ENCODE measurements at places on chromosomes 1 and 21.

DNA sequence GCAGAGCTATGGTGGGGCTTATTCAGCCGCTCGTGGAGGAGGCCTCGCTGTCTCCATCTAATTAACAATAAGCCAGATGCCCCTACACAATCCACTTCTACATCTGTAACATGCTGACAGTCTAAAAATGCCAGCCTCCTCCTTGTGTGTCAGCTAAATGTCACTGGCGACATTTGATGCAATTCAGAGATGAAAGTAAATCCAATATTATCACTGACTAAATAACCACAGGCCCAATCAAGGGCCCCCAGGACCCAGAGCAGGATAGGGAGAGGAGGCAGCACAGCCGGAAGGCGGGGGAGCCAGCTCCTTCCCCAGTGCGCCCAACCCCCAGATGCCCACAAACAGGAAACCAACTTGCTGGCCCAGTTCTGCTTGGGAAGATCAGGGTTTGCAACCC lies 76.6 kb downstream of the DMRTA2 start:
- DNase-seq: no peak

DNA sequence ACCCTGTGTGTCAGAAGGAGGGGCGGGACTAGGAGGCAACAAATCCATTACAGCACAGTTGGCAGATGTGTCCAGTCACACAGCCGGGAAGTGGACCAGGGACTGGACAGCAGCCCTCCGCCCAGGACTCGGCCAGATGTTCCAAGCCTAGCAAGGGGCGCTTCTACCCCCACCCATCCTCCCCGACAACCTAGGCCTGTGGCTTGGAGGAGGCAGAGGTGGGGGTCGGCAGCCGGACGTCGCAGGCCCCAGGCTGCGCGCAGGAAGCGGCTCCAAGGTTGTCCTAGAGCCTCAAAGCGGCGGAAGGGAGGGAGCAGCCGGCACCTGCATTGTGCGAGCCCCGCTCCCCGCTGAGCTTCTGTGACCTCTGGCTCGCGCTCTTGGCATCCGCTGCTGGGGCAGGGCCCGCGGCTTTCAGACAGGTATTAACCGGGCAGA lies 20.6 kb upstream of the MYCL start:
- DNase-seq: no peak

- no peak for DNase-seq
These were observed 46.4 kb downstream of the NUAK2 start for GRCh38 chr1:205275133-205275532.

GRCh38 chr21:46196733-46197132 lies 12.5 kb upstream of the SPATC1L start:
- DNase-seq: no peak

DNA sequence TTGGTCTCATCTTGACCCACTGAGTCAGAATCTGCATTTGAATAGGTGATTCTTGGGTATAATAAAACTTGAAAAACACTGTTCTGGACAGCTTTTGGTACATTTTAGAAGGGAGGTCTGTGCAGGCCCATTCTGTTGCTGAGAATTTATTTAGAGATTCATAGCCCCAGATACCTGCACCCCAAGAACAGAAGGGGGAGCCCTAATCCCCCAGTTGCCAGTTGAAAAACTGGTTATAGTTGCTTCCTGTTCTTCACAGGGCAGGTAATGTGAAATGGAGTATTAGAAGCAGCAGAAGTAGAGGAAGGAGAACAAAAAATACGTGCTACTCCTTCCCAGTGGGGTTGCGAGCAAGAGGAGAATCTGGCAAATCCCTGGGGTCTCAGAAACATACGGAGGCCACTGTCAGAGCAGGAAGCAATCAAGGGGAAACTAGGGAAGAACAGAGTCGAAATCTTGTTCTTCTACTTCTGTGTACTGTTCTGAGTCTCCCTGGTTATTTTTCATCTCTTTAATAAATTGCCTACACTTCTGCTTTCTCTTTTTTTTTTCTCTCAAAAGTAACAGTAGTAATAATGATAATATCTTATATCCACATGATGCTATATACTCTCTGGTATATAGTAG lies 4.6 kb upstream of the CLCA2 start:
- DNase-seq: no peak

DNA sequence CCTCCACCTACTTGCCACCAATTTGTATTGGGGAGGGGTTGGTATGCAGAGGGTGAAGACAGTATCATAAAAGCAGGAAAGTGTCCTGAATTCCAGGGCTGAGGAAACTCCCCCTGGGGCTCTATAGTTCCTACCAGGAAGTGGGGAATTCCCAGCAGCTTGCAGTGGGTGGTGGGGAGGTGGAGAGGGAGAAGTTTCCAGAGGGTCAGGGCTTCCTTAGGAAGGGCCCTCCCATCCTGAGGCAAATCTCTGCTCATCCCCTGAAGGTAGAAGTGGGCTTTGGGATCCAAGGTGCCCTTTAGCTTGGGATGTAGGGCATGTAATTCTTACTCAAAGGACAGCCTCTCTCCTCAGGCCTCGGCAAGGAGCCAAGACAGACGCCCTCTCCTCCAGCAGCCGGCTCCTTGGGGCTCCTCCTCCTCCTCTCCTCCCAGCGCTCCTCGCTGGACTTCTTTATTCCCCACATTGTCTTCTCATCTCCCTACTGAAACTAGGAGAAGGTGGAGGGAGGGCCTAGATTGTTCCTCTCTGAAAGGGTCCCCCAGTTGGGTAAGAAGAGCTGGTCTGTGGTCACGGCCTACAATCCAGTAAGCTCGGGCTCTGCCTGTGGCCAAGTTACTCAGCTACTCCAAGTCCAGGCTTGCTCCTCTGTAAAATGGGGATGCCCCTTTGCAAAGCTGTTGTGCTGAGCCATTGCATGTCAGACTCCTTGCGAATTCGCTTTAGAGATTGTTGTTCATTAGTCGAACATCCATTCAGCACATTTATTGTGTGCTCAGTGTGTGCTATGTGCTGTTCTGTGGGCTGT lies 17.9 kb upstream of the CSF1 start:
- DNase-seq: no peak

GRCh38 chr1:227895828-227896685 lies 51.7 kb downstream of the WNT9A start:
- no peak for DNase-seq

GRCh38 chr1:164780111-164780812 lies 221.3 kb downstream of the PBX1 start:
- DNase-seq: no peak

DNA sequence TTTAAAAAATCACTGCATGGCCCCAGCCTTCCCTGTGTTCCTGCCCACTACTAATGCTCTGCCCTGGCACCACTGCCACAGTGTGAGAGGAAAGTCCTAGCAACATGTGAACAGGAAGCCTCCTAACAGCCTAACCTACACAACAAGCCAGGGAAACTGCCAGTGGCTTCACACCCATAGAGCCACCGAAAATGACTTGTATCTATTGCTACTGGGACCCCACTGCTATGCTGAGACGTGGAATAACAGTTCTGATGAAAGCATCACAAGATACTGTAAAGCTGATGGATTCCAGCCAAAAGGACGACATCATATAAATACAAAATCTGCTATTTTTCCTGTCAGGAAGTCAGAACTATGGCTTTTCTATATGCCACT lies 74.9 kb downstream of the JAK1 start:
- no peak for DNase-seq

DNA sequence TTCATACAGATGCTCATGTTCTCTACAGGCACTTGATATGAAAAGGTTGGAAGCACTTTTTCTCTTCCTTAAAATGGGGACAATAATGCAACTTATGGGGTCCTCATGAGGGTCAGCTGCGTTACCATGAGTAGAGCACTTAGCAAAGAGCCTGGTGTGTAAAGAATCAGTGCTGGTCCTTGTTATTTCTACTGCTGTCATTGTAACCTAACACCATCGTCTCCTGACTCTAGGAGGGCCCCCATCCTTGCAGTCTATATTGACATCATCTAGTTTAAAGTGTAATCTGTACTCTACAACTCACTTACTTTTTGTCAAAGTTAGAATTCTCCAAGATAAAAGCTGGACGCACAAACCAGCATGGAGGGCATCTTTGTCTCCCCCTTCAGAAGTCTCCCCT lies 2.4 kb downstream of the CAPN9 start:
- DNase-seq: no peak

DNA sequence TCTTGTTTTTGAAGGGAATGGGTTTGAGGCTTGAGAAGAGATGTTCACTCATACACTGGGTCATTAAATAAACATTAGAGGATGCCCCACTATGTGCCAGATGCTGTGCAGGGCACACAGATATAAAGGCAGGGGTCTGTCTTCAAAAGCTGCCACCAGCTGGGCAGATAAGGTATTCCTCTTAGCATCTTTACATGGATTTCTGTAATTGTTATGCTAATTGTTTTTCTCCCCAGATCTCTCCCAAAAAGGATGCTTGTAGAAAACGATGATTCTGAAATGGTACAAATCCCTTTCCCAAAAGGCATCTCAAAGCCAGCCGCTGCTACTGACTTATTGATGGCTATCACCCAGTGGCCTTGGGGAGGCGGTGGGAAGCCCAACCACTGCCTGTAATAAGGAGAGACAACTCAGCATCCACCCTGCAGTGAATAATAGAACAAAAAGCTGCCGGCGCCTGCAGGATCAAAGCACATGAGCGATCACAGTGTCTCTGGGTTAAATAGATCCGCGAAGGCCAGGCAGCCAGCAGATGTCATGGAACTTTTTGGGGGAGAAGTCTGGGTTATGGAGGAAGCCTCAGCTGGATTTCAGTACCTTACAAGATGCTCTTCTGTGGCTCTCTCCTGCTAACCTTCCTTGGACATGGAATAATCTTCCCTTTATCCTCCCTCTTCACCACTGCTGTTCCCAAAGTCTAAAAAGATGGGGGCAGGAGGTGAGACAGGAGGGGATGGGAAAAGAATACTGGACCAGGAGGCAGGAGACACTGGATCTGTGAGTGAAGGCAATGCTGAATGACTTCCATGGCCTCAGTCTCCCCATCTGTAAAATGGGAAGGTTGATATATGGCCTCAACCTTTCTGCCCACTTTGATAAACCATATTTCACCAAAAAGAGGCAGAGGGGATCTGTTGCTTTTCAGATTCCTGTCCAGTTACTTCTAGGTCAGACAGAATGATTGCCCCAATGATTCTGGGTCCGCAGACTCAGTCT lies 54.8 kb upstream of the CD34 start:
- DNase-seq: no peak

- no peak for DNase-seq
These were observed 9.3 kb downstream of the COQ8A start for GRCh38 chr1:226949401-226949800.

- DNase-seq: no peak
These were observed 56.7 kb upstream of the NTPCR start for GRCh38 chr1:232893481-232894313.

DNA sequence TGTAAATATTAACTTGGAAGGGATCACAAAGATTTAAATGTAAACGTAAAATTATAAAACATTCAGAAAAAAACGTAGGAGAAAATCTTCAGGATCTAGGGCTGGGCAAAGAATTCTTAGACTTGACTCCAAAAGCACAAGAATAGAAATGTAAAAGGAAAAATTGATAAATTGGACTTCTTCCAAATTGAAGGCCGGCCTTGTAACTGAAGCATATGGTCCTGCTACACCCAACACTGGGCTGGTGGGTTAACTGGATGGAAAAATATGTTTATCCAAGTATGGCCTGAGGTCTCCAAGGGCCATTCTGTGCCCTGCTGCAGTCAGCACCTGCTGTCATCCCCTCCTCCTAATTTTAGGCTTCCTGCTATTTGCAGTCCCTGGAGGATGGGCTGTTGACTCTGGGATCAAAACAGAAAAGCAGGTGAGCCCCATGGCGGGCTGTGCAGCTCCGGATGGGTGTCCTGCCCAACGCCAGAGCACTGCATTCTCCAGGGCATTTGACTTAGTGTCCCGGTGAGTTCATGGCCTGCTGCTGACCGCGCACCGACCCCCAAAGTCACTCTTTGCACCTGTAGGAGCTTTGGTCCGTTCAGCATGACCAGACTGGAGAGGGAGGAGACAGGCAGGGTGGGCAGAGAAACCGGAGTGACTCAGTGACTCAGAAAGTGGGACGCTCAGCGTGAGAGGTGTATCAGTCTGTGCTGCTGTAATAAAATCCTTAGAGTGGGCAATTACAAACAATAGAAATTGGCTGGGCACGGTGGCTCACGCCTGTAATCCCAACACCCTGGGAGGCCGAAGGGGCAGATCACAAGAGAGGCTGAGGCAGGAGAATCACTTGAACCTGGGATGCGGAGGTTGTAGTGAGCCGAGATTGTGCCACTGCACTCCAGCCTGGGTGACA lies 6.1 kb upstream of the AIRE start:
- DNase-seq: no peak

- DNase-seq: no peak
These were observed 150.8 kb downstream of the FASLG start for GRCh38 chr1:172809750-172810149.

DNA sequence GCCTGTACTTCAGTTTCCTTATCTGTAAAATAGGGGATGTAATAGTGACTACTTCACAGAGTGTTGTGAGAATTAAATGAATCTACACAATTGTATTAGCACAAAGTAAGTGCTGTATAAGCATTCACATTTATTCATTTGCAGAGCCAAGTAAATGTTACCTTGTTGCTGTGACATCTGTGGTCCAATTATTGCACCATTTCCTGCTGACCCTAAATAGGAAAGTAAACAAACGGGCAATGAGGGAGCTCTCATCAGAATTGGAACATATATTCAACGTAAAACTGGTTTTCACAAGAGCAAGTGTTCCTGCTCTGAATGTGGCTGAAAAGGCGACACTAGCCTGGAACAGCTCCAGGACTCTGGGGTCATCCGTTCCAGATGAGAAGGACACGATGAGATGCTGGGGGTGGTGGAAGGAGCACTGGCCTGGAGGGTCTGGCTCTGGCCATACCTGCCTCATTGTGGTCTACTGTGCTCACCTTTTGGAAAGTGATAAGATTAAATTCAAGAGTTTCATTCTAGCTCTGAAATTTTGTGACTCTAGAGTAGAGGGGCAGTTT lies 34.5 kb downstream of the PROX1 start:
- no peak for DNase-seq

Measured in activated gamma-delta T cell (primary cell).